Kasumi-1 (cell line): ENCODE measurements at places on chromosomes 16 and 17.

DNA sequence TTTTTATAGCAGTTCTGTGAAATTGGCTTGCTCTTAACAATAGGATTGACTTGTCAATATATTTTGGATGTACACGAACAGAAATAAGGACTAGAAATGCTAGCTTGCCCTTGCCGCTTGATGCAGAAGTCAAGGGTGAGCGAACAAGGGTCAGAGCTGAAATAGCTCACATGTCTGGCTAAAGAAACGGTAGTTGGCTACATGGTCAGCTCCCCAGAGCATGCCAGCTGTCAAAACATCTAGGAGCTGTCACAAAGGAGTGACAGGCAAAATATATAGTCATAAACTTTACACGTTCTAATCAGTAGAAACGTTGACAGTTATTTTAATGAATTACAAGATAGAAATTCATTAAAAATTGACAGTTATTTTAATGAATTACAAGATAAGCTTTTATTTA is 2.9 kb upstream of the MEIOB start:
- no peak for DNase-seq

DNA sequence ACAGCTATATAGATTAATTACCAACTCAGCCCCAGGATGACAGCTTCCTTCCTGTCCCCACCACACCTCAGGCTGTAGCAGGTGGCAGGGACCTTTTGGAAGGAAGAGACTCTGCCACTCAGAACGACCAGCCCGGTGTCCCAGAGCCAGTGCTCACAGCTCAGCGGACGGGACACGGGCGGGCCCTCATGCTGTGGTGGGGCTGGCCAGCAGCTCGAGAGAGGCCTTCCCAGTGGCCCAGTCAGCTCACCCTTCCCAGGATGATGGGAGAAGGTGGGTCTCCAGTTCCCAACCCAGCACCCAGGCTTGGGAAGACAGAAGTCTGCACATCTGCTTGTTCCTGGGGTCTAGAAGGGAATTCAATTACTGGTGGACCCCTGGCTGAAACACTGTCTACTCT is 10.5 kb downstream of the NUDT16L1 start:
- DNase-seq: no peak

GRCh38 chr17:76710863-76711611 is at the start of gene MXRA7:
MXRA7 (minus strand) TSS chr17:76710965; CDS start chr17:76710946, 19 bp downstream.
- DNase-seq: no peak

DNA sequence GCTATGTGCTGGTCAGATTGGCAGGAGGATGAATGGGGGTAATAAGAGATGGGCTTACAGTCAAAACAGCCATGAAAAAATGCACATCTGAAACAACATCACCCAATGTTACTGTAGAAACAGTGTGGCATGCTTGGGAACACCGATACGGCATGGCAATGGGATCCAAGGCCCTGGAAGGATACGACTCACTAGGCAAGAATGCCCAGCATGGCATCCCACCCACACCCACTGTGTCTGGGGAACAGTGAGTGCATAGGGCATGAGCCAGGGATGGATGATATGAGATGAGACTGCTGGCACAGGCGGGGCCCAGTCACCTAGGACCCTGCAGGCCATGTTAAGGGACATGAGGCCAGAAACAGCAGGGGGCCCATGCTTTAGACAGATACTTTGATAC is 11.5 kb downstream of the TRIM25 start:
- DNase-seq: no peak

- no peak for DNase-seq
Measured at GRCh38 chr17:72516772-72517399, 396.1 kb downstream of the SOX9 start.

DNA sequence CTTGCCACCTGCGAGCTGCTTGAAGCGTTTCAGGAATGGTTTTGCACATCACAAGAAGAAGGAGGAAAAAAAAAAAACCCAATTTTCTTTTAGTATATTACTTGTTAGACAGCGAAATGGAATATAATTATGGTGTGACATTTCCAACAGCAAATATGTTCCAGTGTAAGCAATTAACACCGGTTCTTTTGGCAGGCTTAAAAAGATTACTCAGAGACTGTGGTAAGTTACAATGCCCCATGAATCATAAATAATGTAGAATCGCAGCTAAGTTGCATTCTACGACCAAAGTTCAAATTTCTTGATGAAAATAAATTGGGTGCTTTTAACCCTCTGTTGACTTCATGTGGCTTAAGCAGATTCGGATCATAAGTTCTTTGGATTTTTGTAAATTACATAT is 245.2 kb downstream of the XYLT1 start:
- DNase-seq: no peak

DNA sequence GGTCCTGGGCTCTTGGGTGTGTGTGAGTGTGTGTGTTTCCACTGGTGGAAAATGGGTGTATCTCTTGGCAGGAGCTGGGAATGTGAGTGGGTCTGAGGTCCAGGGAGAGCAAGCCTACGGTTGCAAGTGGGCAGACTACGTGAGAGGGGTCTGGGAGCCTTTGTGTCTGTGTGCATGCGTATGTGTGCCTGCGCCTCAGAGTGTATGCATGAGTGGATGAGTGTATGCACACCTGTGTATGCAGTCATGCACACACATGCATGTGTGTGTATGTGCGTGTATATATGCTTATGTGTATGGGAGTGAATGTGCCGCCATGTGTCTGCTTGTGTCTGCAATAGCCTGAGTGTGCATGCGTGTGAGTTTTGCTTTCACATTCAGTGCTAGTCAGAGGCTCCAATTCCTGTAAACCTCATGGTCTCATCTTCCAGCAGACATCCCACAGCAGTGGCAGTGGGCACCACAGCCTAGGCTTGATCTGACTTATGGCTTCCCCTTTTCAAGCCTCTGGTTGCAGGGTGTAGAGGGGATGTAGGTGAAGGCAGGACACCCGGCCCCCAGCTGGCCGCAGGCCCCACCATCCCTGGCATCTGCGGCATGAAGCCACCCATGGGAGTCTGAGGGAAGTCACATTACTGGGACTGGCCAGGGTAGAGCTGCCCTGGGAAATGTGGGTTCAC is 19.7 kb upstream of the RMI2 start:
- no peak for DNase-seq

- no peak for DNase-seq
Measured at GRCh38 chr17:20774472-20775135, 195.1 kb downstream of the CDRT15L2 start.

DNA sequence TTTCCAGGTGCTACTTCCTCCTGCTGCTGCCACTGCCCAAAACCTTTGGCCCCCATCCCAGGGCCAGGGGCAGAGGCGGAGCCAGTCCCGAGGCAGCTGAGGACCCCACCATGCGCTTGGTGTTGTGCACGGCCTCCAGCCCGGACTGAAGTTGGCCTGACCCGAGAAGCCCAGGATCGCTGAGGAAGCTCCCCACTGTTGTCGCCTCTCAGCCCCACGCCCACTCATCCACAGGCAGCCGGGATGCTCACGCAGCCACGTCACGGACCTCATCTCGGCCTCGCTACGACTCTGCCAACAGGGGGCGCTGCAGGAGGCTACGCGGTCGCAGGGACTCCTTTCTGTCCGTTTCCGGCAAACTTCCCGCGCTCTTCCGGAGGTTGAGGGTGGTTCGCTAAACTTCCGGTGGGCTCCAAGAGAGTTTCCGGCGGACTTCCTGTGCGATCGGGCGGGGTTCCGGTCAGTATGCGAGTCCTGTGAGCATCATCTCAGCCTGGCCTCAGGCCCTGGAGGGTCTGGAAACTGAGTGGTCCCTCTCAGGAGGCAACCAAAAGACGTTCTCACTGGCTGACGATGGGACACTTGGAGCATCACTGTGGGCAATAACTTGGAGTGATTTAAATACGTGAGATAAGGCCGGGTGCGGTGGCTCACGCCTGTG is 12.4 kb downstream of the ZG16B start:
- DNase-seq: no peak

DNA sequence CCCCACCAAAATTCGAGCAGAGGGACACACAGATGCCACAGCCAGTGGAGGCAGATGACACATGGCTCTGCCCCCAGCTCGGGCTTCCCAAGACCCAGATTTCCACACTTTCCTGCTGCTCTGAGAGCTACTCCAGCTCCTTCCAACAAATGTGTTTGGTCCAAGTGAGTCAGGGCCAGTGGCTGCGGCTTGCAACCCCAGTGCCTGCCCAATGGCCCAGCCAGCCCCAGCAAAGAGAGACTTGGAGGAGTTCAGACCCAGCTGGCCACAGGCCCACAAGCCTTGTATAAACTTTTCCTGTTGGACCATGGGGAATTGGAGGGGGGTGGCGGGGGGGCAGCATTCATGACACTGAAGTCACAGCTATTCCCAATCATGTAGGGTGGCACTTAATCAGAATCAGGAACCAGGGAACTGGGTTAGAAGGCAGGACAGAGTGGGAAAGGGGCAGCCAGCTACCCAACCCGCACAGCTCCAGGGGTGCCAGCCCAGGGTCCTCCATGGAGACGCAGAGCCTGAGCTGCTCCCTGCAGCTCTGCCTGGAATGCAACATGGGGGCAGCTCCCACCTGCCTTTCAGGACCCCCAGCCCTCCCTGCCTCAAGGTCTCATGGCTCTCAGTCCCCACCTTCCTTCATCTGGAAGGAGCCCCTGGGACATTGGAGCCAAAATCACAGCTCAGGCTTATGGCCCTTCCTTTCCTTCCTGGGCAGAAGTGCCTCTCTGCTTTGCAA is 17.5 kb upstream of the C16orf78 start:
- DNase-seq: no peak

- DNase-seq: no peak
Measured at GRCh38 chr17:7886227-7887037, 2.2 kb upstream of the CHD3 start.

- no peak for DNase-seq
Measured at GRCh38 chr17:30347488-30347887, 13.6 kb upstream of the TMIGD1 start.

DNA sequence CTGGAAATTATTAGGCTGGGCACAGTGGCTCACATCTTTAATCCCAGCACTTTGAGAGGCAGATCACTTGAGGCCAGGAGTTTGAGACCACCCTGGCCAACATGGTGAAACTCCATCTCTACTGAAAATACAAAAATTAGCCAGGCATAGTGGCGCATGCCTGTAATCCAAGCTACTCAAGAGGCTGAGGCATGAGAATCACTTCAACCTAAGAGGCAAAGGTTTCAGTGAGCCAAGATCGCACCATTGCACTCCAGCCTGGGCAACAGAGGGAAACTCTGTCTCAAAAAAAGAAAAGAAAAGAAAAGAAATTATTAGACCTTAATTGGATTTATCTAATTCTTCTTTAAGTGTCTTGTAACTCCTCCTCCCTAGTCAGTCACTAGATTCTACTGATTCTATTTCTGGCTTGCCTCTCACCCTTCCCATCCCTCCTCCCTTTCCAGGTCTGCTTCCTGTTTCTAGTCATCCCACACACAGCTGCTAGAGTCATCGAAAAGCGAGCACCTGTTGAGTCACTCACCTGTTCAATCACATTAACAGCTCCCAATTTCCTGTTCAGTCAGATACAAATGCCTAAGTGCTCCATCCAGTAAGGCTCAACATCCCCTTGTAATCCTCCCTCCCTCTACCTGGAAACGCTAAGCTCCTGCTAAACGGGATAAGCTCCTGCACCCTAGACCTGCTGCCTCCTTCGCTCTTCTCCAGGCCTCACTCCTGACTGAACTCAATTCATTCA is 34.6 kb downstream of the ERN1 start:
- no peak for DNase-seq

GRCh38 chr17:48769009-48769675 is 40.6 kb upstream of the HOXB13 start:
- DNase-seq: no peak

- DNase-seq: peak; percentile 20
Measured at GRCh38 chr16:84548971-84549844, 44.7 kb upstream of the MEAK7 start.

GRCh38 chr16:30821891-30822290 is 34.9 kb upstream of the ZNF629 start:
- DNase-seq: no peak

DNA sequence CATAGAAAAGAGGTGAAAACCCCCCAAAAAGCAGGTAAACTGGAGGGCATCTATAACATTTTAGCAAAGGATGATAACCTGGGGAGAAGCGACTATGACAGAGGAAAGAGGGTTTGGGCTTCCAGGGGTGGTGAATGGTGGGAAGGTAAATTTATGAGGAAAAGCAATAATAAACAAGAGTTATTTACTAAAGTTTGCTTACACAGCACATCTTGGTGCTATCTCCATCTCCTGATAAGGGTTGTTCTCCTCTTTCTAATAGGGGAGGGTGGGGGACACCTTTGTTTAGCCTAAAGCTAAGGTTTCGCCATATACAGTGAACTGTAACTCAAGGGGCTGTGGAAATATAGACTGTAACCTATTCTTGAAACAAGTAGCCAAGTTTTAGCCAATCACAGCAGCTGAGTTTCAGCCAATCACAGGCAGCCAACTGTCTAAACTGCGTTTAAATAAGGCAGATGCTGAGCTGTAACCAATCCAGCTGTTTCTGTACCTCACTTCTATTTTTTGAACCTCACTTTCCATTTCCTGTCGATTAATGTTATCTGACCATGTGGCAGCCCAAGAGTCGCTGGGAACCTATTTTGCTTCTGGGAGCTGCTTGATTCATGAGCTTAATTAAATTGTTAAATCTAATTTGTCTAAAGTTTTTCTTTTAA is 191.8 kb downstream of the MAP2K6 start:
- DNase-seq: no peak

GRCh38 chr17:48335858-48336500 is 94.0 kb downstream of the SKAP1 start:
- peak; percentile 80 for DNase-seq

GRCh38 chr16:87464691-87465300 is 28.0 kb downstream of the ZCCHC14 start:
- peak; percentile 45 for DNase-seq

DNA sequence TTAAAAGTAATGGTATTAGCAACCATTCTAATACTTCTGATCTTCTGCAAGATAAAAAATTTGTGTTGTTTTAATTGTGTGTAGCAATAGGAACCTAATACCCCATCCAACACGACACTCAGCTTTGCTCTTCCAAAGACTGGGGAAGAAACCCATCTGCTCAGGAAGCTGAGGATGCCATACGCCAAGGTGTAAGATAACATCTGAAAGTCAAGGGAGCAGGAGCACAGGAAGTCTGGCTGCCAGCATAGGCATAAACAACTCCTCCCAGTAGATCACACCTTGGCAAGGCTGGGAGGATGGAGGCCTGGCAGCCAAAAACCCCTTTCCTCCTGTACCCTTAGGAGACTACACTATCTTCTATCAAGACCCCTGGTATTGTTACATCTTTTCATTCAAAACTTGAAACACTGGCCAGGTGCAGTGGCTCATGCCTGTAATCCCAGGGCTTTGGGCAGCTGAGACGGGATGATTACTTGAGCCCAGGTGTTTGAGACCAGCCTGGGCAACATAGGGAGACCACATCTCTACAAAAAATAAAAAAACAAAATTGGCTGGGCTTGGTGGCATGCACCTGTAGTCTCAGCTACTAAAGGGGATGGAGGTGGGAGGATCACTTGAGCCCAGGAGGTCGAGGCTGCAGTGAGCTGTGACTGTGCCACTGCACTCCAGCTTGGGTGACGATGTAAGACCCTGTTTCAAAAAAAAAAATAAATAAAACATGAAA is 5.7 kb upstream of the SPHK1 start:
- DNase-seq: no peak

DNA sequence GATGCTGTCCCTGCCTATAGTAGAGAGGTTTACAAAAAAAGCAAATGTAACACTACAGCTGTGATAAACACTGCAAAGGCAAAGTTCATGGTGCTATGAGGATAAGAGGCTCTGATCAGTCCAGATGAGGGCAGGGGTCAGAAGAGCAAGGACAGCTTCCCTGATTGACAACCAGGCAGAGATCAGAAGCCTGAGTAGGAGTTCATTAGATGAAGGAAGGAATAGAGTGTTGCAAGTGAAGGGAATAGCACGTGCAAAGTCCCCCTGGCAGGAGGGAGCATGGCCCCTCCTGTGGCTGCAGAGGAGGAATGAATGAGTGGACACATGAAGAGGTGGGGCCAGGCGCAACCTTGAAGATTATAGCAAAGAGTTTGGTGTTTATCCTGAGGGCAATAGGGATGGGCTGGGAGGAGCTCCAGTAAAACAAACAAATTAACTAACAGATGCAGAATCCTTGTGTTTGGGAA is 208.4 kb upstream of the IRX5 start:
- DNase-seq: no peak
